Cortex of kidney (tissue), 1 donor: ENCODE measurements at places on chromosomes 5 and 9.

GRCh38 chr5:133700251-133700650 is 87.9 kb upstream of the FSTL4 start:
- no peak for DNase-seq

- DNase-seq: no peak
Observed at GRCh38 chr9:4563105-4563504, 72.8 kb downstream of the SLC1A1 start.

GRCh38 chr5:16615741-16616535 is 859 bp downstream of the RETREG1 start:
- no peak for DNase-seq

GRCh38 chr5:119409235-119409815 is 43.0 kb upstream of the HSD17B4 start:
- no peak for DNase-seq

GRCh38 chr5:80151890-80152289 is 104.0 kb downstream of the SERINC5 start:
- DNase-seq: no peak

GRCh38 chr9:129420721-129421120 is 200.2 kb downstream of the C9orf50 start:
- DNase-seq: no peak

GRCh38 chr5:128815201-128815600 is 150.1 kb upstream of the SLC27A6 start:
- no peak for DNase-seq

- DNase-seq: no peak
Observed at GRCh38 chr5:84197538-84197937, 187.1 kb downstream of the EDIL3 start.

DNA sequence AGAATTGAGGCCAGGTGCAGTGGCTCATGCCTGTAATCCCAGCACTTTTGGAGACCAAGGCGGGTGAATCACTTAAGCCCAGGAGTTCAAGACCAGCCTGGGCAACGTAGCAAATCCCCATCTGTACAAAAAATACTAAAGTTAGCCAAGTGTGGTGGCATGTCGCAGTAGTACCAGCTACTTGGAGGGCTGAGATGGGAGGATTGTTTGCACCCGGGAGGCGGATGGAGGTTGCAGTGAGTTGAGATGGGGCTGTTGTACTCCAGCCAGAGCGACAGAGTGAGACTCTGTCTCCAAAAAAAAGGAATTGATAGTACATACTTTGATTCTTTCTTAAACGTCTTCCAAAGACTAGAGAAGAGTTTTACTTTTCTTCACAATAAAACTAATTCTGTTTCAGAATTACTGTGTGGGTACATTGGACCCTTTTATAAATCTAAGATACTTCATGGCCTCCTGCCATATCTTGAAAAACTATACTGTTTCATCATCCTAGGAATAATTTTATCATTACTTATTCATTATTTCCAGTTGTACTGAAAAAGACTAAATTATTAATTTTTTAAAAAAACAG is 132.0 kb upstream of the GRHPR start:
- DNase-seq: no peak

- DNase-seq: no peak
Observed at GRCh38 chr5:77546-77945, 14.4 kb upstream of the PLEKHG4B start.

GRCh38 chr9:128321879-128322403 is 306 bp downstream of the TRUB2 start:
- no peak for DNase-seq

DNA sequence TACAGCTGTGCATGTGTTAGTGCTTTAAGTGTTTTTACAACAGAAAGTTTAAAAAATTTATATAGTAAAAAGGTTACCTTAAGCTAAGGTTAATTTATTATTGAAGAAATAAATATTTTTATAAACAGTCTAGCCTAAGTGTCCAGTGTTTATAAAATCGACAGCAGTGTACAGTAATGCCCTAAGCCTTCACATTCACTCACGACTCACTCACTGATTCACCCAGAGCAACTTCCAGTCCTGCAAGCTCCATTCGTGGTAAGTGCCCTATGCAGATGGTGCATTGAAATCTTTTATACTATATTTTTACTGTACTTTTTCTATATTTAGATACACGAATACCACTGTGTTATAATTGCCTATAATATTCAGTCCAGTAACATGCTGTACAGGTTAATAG is 159.1 kb downstream of the ROR2 start:
- DNase-seq: no peak

GRCh38 chr5:31193591-31194467 is at the start of gene CDH6:
CDH6 (plus strand) TSS chr5:31193686; CDS start chr5:31267474, 73,788 bp downstream.
- no peak for DNase-seq
